ENCODE measurements at places on chromosomes 13 and 19.

DNA sequence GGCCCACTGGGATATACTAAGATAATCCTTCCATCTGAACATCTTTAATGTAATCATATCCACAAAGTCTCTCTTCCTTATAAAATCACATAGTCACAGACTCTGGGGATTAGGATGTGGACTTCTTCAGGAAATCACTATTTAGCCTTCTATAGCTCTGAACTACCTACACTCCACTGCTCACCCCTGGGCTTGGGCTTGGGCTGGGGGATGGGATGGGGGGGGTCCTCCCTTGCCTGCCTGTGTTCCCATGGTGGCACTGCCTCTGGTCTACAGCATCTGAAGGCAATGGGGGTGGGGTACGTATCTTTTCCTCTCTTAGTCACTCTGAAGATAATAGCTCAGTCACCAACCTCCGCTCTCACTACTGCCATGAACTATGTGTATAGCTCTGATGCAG, 67.8 kb upstream of the SERTM1 start:
- DNase-seq: no peak

DNA sequence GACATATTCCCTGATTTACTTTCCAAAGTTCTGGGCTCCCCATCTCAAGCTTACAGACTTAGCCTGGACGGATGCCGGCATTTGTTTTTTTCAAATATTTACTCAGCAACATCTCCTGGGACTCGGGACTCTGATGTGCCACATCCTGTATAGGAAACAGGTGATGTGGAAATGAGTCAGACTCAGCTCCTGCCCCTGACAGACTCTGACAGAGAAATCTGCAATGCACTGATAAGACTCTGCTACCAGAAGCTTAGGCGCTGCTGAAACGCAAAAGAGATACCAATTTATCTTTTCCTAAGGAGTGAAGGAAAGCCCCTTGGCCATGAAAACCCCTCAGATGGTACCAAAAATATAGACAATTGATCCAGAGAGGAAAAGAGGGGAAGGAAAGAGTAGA, 16.2 kb downstream of the LAIR2 start:
- DNase-seq: no peak

DNA sequence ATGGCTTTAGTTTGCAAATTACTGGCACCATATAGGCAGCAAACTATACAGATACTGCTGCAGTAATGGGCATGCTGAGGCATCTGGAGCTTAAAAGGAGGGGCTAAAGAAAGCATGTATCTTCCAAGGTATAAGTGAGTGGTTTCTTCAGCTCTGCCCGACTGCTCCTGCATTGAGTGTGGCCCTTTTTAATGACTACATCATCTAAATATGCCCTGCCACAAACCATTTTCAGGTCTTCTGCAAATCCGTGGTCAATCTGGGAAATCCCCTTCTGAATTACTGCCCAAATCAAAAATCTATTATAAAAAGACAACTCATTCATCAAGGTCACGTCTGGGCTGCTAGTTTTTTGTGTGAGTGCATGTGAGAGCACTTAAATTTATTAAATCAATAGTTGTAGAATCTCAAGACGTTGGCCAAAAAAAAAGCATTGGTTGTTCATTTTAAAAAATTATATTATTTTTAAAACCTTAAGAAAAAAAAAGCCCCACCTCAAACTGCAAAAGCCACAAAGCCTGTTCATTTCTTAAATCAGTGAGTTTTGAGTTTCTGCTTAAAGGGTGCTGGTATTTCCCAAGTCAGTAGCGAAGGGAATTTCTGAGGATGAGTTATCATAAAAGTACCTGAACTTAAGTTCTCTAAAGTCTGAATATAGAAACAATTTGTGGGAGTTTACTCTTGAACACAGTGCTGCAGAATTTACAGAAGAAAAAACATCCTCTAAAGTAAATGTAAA, 16.3 kb downstream of the LCP1 start:
- no peak for DNase-seq

GRCh38 chr19:39845584-39845932, 621 bp downstream of the FBL start:
- DNase-seq: no peak

DNA sequence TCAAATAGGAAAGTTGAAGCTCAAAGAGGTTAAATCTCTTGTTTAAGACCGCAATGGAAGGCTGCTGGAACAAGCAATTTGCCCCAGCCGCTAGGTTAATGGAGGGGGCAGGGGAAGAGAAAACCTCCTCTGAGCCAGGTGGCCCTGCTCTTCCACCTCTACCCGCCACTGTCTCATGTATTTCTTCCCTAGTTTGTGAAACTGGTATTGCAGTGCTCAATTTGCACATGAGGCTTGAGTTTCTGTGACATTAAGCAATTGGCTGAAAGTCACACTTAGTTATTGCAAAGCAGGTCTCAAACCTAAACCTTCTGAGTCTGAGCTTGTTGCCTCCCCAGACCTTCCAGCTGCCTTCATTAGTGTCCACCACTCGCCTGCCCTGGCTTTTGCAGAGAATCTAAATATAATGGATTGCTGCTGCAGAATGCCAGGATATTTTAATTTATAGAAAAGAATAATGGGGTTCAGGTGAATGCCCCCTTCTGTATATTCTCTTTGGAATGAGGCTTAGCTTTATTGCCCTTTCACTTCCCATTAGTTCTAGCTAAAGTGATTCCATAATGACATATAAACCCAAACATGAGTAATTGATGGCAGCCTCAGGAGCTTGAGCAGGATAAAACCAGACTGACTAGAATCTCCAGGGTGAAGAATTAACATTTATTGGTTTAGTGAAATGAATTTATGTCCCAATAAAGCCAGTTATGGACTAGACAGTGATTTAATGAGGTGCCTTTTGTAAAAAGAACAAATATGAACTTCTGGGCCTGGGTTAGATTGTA, 27.0 kb upstream of the OLFM4 start:
- no peak for DNase-seq

GRCh38 chr13:108316413-108316812, 46.9 kb downstream of the TNFSF13B start:
- DNase-seq: no peak

- DNase-seq: no peak
These were observed 109.5 kb downstream of the UBL3 start for GRCh38 chr13:29740961-29741360.

GRCh38 chr13:113302986-113303385, 5.9 kb downstream of the LAMP1 start:
- DNase-seq: no peak

DNA sequence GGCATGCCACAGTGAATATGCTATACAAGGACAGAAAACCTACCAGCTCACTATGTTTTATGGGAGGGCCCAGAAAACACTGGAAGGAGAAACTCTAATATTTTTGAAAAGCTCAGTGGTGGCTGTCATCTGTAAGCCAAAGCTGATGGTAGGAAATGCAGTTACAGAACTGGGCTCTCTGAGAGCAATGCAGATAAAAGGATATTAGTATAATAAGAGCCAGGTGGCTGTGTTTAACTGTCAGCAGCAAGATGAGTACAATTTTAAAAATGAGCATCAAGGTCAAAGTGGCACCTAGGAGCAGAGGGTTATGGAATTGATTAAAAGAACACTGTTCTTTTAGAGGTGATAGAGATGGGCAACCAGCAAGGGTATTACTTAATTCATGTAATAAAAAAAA, 345.0 kb downstream of the NDFIP2 start:
- no peak for DNase-seq

- no peak for DNase-seq
These were observed 183.5 kb upstream of the TSC22D1 start for GRCh38 chr13:44759384-44760360.

GRCh38 chr13:111398715-111399299, 78.4 kb downstream of the TEX29 start:
- DNase-seq: no peak

DNA sequence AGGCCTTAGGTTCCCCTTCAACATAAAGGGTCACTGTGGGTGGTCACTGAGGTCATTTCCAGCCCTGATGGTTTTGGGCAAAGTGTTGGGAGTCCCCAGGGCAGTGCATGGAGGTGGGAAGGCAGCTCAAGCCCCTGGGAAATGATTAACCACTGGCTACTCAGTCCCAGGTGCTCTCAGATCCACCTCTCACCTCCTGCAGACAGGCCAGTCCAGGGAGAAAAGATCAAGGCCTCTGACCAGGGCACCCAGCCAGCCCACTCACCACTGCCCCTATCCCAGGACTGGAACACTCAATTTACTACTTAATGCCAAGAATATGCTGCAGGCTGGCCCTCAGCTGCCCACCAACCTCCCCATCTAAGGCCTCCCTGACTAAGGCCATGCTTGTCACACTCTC, 1307.9 kb downstream of the UQCRFS1 start:
- no peak for DNase-seq

DNA sequence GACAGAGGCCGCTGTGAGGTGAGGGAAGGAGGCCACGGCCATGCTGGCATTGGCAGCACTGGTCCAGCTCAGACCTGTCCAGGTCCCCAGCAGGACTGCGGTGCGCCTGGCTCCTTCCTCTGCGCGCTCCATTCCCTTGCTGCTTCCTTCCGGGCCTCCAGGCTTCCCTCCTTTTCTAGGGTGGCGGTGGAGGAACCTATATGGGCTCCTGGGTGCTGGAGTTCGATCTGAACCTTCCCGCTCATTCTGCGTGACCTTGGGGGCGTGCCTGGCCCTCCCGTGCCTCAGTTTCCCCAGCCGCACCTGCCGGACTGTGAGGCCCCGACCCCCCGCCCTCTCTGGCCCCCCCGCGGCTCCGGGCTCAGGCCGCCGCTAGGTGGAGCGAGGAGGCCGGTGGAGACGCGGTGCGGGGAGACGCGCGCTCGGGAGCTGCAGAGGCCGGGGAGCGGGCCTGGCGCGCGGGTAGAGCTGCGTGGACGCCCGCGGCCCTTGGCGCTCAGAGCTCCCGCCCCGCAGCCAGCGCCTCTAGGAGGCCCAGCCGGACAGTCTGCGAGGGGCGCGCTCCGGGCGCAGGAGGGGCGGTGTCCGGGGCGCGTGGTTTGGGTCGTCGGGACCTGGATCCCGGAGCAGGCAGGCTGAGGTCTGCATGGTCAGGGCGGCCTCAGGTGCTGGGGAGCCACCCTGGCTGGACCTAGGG, 29.9 kb downstream of the EFNA2 start:
- DNase-seq: no peak

- no peak for DNase-seq
These were observed 397.8 kb downstream of the SLITRK5 start for GRCh38 chr13:88068975-88069374.

DNA sequence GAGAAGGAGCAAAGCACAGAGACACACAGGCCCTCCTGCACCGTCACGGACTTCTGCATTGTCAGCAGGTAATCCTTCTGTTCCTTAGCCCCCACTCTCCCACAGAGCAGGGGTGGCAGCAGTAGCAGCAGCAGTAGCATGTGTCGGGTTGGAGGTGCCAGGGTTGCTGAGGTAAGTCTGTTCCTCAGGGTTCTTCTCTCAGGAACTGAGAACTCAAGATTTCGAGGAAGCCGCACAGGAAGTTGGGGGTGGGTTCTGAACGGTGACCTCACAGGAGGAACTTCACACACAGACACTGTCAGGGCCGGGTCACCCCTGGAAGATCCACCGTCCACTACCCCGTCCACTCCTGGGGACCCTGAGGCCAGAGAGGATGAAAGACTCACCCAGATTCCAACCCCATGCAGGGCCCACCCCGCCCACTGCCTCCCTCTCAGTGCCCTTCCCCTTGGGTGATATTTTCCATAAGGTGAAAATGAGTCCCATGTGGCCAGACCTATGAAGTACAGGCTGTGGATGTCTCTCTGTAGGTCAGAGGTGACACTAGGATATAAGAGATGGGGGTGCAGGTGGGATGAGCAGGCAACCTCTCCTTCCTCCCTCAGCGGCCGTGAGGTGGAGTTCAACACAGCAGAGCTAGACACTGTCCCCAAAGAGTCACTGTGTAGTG, at the start of gene SIGLEC12:
TSS of gene SIGLEC12 (minus strand) at position 207 of the 670 bp plus-strand sequence. CDS start at position 140, 67 bp downstream.
- DNase-seq: no peak

Data from effector CD4-positive, alpha-beta T cell (primary cell).